ENCODE measurements at places on chromosomes 4 and X. TPM values are rescaled to one million over a fixed set of nuclear protein-coding genes. Genes with fewer than 3 reads are reported as not detected.

The F8A3 gene
- 2.0 TPM for total RNA-seq

The FBXL5 gene
- total RNA-seq, result 140 TPM

The CCSER1 gene
- 200 TPM for total RNA-seq

The KLHL13 gene
- 48.6 TPM for total RNA-seq

The ZNF711 gene
- 87.8 TPM for total RNA-seq

The PSAPL1 gene
- not detected for total RNA-seq

The FHL1 gene
- total RNA-seq, result 112 TPM

The GPR34 gene
- 8.4 TPM for total RNA-seq

The SLC34A2 gene
- total RNA-seq, result 0.54 TPM

The CENPI gene
- total RNA-seq, result 14.4 TPM

The PDCL2 gene
- total RNA-seq, result not detected

The MAGEC2 gene
- not detected for total RNA-seq

The MID1IP1 gene
- 12.0 TPM for total RNA-seq
